Smooth muscle cell of the brain vasculature (primary cell): ENCODE measurements at places on chromosomes 16 and 17.

DNA sequence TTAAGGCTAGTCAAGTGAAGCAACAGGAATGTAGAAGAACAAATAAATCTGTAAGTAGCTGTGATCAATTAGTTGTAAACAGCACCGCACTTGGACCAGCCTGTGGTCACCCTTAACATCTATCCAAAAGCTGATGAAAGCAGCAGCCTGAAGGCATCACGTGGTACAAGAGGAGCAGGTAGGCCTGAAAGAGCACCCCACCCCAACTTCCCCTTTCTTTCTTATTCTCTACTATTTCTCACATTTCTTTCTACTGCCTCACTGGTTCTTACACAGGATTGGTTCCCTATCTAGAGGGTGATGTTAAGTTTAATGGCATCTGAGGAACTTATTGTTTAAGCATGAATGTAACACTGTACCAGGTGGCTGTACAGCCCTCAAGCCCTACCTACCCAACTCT lies 42.6 kb upstream of the CLEC18B start:
- no peak for DNase-seq

GRCh38 chr16:74113545-74113944 lies 183.1 kb upstream of the PSMD7 start:
- DNase-seq, result no peak

DNA sequence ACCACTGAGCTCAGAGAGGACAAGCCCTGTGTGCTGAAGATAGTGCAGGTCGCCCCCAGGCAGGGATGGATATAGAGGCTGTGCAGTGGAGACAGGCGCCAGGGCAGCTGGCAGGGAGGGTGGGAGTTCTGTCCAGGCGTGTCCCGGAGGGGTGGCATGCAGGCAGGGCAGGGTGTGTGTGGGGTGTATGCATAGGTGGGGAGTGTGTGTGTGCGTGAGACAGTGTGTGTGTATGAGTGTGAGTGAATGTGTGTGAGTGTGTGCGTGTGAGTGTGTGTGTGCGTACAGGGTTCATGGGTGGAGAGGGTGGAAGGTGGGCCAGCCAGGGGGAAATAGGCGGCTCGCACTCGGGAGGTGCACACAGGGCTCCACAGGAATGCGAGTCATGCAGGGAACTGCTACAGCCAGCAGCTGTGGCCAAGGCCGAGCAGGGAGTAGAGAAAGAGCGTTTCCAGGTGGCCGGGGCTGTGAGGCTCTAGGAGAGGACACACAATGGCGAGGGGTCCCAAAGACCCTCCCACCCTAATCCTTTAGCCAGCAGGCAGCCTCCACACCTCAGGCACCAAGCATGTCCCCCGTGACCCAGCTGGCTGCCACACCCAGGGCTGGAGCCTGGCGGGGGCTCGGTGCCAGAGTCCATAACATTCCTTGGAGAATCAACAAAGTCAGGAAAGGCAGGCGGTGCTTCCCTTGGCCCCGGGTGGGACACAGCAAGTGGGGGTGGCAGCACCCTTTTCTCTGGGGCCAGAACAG lies 4.6 kb downstream of the PLCD3 start:
- no peak for DNase-seq

- no peak for DNase-seq
Observed at GRCh38 chr16:49733313-49734009, 122.5 kb downstream of the ZNF423 start.

DNA sequence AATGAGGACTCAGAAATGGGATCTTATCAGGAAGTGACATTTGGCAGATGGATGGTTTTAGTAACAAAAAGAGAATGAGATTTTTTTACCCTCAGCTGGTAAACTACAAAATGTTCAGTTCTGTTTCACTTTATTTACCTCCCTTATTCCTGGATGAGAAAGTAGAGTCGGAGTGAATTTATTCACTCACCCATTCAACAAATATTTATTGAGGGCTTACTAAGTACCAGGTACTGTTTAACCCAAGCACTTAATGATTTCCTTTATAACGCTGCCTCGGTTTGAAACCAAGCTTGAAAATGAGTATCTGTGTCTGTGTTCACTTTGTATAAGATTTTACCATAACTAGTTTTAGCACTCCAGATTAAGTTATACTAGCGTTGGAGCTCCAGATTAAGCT lies 38.1 kb downstream of the CDRT15 start:
- DNase-seq, result no peak

GRCh38 chr17:50549256-50549941 lies 2.4 kb downstream of the SPATA20 start:
- no peak for DNase-seq
